ENCODE measurements at places on chromosomes 13 and 19.

DNA sequence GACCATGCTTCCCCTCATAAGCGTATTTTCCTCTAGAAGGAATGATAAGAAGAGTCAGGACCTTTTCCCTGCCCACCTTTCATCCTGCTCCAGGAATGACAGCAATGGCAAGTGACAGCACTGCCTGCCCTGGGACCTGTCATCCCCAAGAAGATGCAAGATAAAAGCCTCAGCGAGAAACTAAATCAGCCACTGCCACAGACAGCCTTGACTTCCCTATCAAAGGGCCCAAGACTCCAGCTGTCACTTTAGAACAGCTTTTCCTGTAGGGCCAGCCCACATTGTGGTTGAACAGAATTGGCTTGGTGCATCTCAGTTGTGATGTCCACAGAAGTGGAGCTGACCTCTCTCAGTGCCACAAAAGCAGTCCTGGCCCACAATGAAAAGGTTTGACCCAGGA, 1.1 kb downstream of the RAB8A start:
- no peak for DNase-seq

GRCh38 chr19:50488389-50489194, 11.9 kb upstream of the GARIN5A start:
- DNase-seq = no peak

DNA sequence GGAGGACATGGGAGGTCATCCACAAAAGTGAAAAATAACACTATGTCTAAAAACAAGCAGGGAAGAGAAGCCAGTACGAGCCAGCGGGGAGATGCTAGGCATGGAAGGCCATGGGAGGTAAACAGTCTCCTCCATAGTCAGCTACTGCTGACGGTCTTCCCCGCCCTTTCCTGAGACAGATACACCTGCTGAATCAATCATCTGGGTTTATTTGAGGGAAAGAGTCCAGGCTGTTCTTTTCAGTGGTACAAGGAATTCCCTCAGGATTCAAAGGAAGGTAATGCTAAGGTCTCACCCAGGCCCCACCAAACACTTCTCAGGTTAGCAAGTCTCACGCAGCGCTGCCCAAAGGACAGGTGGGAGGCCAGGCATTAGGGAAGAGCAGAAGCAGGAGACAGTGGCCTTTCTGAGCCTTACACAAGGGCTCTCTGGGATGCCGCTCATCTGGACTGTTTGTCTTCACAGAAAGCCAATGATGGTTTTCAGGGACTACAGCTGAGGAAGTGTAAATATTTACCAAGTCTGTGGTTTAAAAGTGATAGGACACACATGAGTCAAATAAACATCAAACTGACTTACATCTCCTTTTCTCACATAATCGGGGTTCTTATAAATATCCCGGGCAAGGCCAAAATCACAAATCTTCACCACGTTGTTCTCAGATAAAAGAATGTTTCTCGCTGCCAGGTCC, 173.9 kb downstream of the FLT1 start:
- DNase-seq = no peak

GRCh38 chr13:97468331-97468730, 34.4 kb downstream of the RAP2A start:
- no peak for DNase-seq

Data from left ventricle myocardium inferior (tissue), 1 donor.